GM12878 (cell line): ENCODE measurements at places on chromosomes 3 and 15.

DNA sequence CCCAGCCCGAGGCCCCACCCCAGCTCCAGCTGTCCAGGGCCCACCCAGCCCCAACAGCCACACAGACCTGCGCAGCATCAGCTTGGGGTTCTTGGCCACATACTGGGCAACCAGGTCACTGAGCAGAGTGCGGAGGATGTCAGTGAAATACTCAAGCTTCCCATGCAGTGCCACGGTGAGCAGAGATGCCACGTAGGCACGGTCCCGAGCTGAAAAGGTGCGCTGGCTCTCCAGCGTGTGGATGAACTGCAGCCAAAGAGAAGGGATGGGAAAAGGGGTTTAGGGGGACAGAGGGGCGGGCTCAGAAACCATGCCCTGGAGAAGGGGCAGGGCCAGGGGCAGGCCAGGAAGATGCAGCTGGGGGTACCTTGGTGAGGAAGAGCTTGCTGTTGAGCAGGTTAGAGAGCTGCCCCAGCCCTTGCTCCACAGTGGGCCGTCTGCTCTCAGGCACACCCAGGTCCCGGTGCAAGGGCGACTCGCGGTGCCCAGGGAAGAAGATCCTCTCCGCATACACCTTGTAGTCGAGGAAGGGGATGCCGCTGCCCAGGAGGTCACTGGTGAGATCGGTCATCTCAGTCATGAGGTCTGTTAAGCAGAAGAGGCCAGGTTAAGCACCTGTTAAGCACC is 17.4 kb downstream of the PLXNB1 start:
- DNase-seq = no peak

- no peak for DNase-seq
Measured at GRCh38 chr3:172515130-172515918, 7.9 kb downstream of the TNFSF10 start.

DNA sequence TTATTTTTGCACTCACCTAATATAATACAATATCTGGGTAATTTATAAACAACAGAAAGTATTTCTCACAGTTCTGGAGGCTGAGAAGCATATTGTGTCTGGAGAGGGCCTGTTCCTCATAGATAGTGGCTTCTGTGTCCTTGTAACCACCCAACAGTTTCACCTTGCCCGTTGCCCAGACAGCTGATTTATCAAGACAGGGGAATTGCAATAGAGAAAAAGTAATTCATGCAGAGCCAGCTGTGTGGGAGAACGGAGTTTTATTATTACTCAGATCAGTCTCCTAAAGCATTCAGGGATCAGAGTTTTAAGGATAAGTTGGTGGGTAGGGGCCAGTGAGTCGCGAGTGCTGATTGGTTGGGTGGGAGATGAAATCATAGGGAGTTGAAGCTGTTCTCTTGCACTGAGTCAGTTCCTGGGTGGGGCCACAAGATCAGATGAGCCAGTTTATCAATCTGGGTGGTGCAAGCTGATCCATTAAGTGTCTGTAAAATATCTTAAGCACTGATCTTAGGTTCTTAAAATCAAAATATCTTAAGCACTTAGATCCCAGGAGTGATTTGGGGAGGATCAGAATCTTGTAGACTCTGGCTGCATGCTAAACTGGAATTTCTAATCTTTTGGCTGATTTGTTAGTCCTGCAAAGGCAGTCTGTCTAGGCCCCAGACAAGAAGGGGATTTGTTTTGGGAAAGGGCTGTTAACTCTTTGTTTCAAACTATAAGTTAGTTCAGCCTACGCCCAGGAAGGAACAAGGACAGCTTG is 33.9 kb upstream of the C15orf39 start:
- no peak for DNase-seq

DNA sequence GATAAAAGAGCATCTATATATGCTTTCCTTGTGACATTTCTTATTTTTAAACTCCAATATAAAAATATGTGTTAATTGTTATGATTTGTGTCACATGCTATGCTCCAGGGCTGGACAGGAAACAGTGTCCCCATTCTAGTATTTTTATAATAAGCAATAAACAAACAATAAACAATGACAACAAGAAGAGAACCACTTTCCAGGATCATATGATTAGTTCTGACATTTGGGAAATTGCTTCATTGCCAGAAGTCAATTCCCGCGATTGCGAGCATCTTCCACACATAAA is 260.9 kb downstream of the FHIT start:
- DNase-seq = no peak

DNA sequence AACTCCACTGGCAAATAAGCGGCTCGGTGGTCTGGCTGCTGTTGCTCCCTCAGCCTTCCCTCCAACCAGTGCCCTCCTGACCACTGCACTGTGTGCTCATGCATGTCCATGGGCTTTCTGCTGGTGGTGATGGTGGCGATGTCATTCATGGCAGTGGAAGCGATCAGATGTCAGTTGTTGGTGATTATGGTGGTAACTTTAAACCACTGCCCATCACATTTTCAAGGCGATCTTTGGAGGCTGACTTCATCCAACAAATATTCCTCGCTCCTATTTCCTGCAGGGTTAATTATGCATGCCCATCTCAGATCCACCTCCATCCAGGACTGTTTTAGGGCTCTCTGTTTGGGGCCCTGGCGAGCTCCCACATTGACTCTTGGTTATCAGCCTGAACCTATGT is 13.4 kb upstream of the HCN4 start:
- no peak for DNase-seq

DNA sequence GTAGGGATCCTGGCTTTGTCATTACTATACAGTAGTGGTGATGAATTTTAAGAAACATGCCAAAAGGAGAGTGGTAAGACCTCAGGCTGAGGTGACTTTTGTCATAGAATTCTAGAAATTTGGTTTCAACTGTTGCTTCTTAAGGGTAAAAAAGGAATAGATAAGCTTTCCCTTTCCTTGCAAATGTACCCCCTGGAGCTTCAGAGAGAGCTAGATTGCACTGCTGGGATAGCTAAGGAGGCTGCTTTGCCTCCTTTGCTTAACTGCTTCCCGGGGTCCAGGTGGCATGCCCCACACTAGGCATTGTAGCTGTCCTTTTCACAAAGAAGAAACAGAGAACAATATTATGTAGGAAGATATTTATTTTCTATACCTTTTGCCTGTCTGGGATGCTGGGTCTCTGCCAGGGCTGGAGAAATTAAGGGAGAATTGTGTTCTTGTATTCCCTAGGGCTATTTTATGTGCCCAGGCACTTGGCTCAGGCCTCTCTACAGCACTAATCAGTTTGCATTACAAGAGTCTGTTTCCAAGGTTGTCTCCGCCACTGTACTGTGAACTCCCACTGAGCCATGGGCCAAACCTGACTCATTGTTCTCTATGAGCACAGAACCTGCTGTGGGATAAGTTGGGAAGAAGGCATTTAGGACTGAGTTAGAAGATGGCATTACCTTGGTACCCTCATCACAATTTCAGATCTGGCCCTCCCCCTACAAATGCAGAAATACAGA is 460.0 kb downstream of the PDCD6IP start:
- no peak for DNase-seq

- DNase-seq = no peak
Measured at GRCh38 chr3:24773798-24774197, 279.1 kb upstream of the THRB start.

- DNase-seq = no peak
Measured at GRCh38 chr3:175743733-175744400, 884.7 kb downstream of the NAALADL2 start.

DNA sequence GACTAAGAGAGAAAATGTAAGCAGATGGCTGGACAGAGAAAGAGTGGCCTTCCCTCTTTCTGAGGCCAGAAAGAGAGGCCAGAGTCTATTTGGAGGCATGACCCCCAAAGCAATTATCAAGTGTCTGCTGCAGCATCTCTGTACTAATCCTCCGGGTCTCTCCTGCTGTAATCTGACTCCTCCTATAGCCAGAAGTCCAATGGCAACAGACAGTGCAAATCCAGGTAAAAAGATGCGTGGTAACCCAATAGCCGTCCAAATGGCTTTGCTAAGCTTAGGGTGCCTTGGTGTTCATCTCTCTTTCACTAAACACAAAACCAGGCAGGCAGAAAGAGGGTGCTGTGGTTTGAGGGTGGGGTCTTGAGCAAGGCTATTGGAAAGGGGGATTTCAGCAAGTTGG is 91.6 kb downstream of the ADCY5 start:
- DNase-seq = no peak

- no peak for DNase-seq
Measured at GRCh38 chr3:183688874-183689273, 8.7 kb upstream of the YEATS2 start.

GRCh38 chr15:65066635-65067316 is 1.0 kb downstream of the RASL12 start:
- DNase-seq = no peak

DNA sequence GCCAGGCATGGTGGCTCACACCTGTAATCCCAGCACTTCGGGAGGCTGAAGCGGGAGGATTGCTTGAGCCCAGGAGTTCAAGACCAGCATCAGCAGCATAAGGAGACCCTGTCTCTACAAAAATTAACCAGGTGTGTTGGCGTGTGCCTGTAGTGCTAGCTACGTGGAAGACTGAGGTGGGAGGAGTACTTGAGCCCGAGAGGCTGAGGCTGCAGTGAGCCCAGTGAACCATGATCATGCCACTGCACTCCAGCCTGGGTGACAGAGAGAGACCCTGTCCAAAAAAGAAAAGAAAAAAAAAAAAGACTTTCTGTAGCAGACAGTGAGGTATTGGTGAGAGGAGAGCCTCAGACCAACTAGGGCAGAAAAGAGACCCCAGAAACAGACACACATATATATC is 263.8 kb downstream of the XXYLT1 start:
- DNase-seq = no peak

GRCh38 chr3:3192286-3192675 is 12.8 kb upstream of the CRBN start:
- DNase-seq = no peak

DNA sequence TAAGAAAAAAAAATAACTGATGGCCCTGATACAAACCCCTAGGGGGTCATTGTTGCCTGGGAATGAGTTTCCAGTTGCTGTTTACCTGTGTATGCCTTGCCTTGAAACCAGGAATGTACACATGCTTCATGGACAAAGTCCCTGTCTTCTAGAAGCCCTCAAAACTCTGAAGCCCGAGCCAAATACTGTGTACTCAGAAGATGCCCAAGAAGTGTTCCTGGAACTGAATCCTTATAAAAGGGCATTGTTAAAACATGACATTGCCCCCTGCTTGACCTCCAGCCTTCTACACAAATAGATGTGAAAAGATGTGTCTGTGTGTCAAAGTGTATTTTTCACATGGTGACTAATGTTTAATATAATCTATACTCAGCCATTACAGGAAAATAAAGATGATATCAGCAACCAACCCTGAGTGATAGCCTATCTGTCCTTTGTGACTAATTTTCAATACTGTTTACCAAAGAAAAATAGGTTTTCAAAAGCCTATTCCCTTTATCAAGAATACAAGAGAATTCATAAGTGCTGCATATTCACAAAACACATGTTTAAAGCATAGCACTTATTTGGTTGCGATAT is 325.9 kb downstream of the MECOM start:
- DNase-seq = no peak

DNA sequence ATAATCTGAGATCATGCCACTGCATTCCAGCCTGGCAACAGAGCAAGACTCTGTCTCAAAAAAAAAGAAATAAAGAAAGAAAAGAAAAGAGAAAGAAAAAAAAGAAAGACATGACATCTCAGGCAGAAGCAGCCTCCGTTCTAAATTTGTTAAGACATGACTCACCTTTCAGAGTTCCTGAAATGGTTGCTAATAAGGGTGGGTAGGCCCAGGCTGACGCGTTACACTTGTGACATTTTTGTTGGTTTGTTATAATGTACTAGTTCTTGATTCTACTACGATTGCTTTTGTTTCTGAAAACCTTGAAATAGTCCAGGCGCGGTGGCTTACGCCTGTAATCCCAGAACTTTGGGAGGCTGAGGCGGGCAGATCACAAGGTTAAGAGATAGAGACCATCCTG is 21.0 kb downstream of the SLC25A20 start:
- DNase-seq = no peak
